CD4-positive, CD25-positive, alpha-beta regulatory T cell (primary cell): ENCODE measurements at places on chromosomes 4 and X.
A peak's percentile ranks its signal among the peaks of the same experiment; 100 is the strongest.

- no peak for DNase-seq
These were observed 102.8 kb downstream of the NAF1 start for GRCh38 chr4:163063891-163064290.

DNA sequence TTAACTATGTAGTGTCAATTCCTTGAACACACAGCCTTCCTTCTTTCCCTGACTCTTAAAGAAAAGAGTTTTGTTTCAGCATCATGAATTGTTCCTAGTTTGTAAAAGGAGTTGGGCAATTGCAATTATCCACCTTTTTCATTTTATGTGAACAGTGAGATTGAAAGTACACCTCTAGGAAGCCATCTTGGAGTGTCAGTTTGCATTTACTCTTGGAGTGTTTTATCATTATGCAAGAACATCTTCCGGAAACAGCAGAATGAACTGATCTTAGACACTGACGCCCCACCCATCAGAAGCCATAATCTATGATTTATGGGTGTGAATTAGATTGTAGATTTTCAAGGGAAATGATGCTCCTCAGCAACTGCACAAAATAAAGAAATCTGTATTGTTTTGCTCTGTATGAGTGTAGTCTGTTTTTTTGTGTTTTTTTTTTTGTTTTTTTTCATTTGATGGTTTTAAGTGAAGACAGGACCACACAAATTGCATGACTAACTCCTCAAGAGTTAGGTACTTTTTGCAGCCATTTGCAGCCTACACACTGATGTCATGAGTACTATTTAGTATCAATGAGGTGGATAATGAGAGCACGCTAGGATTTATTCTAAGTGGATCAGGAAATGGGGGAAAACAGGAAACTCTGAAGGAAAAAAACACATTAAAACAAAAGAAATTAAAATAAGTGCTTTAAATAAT is 19.5 kb upstream of the FGF2 start:
- DNase-seq, result no peak

GRCh38 chr4:185269286-185269685 is 59.9 kb downstream of the SNX25 start:
- DNase-seq, result no peak

GRCh38 chrX:12579311-12579710 is 211.9 kb upstream of the PRPS2 start:
- DNase-seq, result no peak

- peak; percentile 15 for DNase-seq
These were observed 12.4 kb downstream of the BOD1L1 start for GRCh38 chr4:13615161-13615560.

DNA sequence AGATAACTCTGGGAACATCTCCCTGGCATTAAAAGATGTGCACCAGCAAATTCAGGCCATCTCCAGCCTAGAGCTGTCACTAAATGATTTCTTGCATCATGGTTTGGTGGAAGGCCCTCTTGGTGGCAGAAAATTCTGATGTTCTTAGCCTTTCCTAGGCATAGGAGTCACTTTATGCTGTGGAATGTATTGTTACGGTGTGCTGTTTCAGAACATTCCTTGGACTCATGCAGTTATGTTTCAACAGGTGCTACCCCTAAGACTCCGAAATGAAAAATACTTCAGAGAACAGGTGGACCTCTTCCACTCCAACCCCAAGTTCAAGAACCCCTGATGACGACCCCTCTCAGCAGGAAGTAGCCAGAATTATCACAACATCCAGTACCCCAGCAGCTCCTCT is 20.3 kb upstream of the PAPSS1 start:
- no peak for DNase-seq

DNA sequence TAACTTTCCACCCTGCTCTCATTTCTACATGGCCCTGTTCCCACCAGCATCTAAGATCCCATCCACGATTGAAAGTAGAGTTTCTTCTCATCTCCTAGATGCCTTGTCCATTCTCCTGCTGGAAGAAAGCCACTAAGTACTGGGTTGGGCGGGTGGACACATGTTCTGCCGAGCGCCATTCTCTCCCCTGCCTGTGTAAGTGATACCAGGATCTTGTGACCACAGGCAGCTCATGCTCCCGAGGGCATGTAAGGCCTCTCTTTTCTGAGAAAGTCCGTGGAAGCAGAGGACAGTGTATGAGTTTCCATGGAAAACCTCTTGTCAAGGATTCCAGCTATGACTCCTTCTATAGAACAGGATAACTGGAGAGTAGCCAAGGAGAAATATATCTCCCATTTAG is 3.3 kb upstream of the SLC25A4 start:
- DNase-seq, result no peak

GRCh38 chr4:80306260-80306659 is 29.3 kb upstream of the CFAP299 start:
- DNase-seq, result no peak

- no peak for DNase-seq
These were observed 73.0 kb upstream of the PJA1 start for GRCh38 chrX:69238114-69238886.

- peak; percentile 72 for DNase-seq
These were observed 62.4 kb upstream of the PDLIM3 start for GRCh38 chr4:185597532-185598188.

DNA sequence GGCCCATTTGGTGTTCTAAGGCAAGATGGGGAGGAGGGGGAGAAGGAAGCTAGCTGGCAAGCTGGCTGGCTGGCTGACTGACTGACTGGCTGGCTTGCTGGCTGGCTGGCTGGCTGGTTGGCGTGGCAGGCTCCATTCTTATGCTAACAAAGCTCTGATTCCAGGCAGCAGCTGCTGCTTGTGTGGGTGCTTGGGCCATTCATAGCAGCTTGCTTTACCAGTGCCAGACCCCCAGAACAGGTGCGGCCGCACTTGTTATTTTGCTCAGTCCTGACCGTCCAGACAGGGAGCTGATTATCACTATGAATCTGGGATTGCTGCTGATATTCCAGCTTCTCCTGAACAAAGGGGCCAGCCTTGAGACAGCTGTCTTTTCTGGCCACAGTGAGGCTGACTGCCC is 131.2 kb upstream of the PAK3 start:
- no peak for DNase-seq

DNA sequence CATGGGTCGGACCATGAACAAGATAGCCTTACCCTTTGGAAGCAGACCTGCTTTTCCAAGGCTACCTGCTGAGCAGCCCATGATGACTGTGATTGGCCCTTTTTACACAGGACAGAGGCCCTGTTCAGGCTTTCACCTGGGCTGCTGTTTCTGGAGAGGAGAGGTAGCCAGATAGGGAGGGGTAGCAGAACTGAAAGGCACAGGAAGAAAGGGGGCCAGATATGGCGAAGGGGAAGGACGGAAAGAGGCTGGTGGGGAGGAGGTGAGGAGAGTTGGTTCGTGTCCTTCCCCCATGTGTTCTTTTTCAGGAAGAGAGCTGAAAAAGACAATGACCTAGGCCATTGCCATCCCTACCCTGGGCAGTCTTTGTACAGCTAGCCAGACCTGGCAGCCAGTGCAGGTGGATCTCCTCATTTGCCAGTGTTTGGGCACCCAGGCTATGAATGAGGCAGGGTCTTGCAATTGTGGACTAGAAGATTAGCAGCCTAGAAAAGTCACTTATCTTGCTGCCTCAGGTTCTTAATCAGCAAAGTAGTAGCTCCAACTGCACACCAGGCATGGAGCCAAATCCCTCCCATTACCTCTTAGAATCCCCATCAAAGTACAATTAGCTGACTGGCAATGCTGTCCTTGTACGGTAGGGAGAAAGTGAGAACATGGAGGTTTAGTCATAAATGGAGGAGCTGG is 139.6 kb downstream of the AMMECR1 start:
- DNase-seq, result no peak

DNA sequence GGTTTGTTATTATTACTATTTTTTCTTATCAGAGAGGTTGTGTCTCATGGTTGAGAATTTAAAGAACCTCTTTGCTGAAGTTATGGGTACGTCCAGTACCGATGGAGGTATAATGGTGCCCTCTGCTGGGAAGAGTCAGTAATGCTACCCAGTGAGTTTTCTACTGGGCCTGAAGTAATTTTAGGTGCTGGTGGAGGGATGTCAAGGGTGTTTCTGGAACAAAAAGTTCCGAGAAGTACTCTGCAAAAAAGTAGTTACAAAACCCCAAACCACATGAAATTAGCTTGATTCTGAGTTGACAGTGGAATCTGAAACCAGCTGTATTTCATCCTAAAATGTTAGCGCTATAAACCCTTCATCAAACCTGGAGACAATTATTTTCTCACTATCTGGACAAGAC is 102.5 kb upstream of the MID1 start:
- peak; percentile 43 for DNase-seq

DNA sequence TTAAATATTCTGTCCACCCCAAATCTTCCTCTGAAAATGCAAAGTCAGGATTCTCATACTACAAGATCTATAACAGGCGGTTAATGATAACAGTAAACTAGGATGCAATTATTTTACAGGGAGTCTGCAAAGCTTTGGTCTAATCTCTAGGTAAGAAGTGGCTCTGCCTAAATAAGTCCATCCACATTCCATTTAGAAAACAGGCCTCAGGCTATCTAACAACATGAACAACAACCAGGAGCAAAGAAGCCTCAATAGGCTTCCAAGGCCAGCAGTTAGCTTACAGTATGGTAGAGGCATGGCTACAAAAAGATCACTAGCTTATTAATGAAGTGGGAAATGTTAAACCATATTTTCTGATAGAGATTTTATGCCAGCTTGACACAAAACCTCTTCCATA is 6.4 kb downstream of the MAB21L2 start:
- no peak for DNase-seq

GRCh38 chr4:149279776-149280175 is 535.9 kb downstream of the IQCM start:
- DNase-seq, result no peak

- DNase-seq, result no peak
These were observed 154.0 kb downstream of the BTC start for GRCh38 chr4:74640111-74640903.

DNA sequence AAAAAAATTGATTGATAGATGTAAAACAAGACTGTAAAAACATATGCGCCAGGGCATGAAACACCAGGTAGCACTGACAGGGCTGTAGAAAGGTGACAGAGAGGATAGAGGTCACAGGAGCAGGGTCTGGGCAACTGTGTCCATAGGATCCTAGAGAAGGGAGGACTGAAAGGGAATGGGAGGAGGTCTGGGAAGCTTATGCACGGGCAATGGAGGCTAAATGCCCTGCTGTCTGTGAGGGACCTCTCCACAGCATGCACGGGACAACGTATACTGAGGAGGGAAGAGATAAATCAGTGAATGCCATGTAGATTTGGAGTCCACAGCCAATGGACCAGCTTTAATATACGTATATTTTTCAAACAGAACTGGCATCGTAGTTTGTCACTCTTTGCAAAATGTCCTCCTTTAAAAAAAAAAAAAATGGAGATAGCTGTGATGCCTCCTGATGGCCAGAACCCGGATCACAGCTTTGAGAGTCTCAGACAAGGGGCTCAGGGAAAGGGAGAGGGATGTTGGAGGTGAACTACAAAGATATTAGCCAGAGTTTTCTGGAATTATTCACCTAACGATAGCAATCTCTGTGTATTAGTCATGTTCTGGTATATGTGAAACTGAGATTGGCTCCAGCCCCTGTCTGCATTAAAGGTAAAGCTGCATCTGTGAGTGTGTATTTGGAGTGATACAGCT is 16.0 kb downstream of the RAB40A start:
- DNase-seq, result no peak

DNA sequence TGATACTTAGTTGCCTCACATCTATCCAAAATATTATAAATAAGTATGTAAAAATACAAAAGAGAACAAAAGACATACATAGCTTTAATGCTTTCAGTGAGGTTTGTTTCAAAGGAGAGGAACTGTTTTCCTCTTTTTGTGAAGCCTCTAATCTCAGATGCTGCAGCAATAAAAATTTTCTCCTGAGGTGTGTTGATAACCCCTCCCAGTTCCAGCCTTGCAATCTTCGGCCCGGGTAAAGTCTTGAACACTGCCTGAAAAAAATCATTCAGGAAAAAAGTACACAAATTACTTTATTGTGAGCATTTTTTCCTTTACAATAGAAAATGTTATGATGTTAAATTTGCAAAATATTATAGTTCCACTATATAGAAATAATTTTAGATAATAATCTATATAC is 8.8 kb downstream of the BBS7 start:
- DNase-seq, result no peak

DNA sequence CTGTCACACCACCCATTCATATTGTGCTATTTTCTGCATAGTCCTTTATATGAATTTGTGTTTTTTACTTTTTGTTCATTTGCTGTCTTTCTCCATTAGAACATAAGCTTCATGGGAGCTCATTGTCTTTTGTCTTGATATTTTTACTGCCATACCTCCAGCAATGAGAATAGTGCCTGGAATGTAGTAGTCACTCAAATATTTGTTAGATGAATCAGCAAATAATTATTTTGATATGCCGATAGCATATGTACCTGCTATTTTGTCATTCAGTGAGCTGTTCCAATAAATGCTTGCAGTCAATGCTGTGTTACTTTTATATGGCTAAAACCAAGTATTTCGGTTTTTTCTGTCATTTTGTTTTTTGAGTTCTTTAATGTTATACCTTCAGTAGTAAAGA is 43.5 kb upstream of the SLC25A31 start:
- DNase-seq, result no peak

- DNase-seq, result peak; percentile 40
These were observed 71.7 kb downstream of the FBXW7 start for GRCh38 chr4:152464030-152464823.

DNA sequence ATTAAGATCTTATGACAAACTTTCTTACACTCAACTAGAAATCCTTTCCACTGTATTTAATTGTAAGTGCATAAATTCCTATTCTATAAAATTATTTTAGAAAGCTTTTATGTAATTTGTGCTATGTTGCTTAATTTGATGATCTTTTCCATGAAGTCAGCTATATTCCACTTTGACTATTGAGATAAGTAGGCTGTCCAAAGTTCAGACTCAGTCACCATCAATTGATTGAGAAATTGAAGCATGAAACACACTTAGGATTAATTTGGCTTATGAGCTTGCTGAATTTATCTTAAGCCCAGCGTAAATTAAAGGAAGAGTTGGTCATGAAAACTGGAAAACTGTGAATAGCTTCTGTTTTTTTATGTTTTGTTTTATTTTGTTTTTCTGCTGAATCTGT is 18.7 kb upstream of the UGT2B10 start:
- DNase-seq, result no peak

DNA sequence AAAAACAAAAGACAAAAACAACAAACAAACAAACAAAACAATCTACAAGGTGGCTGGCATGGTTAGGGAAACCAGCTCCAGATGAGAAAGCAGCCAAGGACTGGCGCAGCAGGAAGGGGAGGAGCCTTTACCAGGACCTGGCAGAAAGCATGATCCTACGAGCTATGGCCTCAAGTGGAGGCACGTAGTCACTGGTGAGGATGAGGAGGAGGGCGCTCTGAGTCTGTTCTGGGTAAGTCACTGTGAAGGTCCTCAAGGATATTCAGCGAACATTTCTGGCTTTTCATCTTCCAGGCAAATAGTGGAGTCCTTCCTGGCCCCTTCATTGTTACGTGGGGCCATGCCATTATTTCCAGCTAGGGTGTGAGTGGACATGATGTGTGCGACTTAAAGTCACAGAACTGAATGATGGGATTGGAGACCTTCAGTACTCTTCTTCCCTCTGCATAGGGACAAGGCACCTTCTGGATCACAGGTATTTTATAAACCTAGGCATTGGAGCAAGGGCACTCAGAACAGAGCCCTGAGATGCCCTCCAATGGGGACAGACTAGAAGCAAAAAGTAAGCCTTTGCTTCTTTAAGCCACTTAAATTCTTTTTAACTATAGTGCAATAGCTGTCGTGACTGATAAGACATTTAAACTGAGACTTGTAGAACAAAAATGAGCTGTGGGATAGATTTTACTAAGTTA is 771.3 kb downstream of the RAB28 start:
- no peak for DNase-seq
